ENCODE measurements at places on chromosomes 12 and 14. TPM values are rescaled to one million over a fixed set of nuclear protein-coding genes. Genes with fewer than 3 reads are reported as not detected.

The GALNT8 gene
- under 0.01 TPM for total RNA-seq

The TCL1B gene
- not detected for total RNA-seq

The NRL gene
- total RNA-seq, result 0.56 TPM

The BMAL2 gene
- 29.9 TPM for total RNA-seq

The SETD1B gene
- 1.7 TPM for total RNA-seq

The SENP1 gene
- total RNA-seq, result 9.3 TPM

The OR6C70 gene
- not detected for total RNA-seq

The TMPRSS12 gene
- total RNA-seq, result not detected

The MFAP5 gene
- total RNA-seq, result 124 TPM

The MAP1LC3B2 gene
- 0.28 TPM for total RNA-seq

The TNS2 gene
- 34.7 TPM for total RNA-seq

The COQ6 gene
- 27.8 TPM for total RNA-seq

The SLC6A13 gene
- total RNA-seq, result 0.19 TPM

The P2RX7 gene
- total RNA-seq, result under 0.01 TPM

The MSRB3 gene
- total RNA-seq, result 44.5 TPM

The E2F7 gene
- total RNA-seq, result 28.6 TPM

The BEGAIN gene
- total RNA-seq, result not detected

The G2E3 gene
- 39.3 TPM for total RNA-seq

The TMEM253 gene
- total RNA-seq, result not detected

The KRT79 gene
- not detected for total RNA-seq

The NOVA1 gene
- 2.5 TPM for total RNA-seq

The LRTM2 gene
- not detected for total RNA-seq

The ADCY6 gene
- total RNA-seq, result 48.9 TPM

The ESYT1 gene
- total RNA-seq, result 307 TPM

The PPP4R4 gene
- total RNA-seq, result 2.5 TPM

The CMKLR1 gene
- total RNA-seq, result under 0.01 TPM

The B3GNT4 gene
- total RNA-seq, result under 0.01 TPM

The GPRC5D gene
- total RNA-seq, result not detected

The PROX2 gene
- total RNA-seq, result not detected

The PGAM5 gene
- total RNA-seq, result 30.7 TPM

The CPNE6 gene
- total RNA-seq, result not detected

The CD4 gene
- 0.28 TPM for total RNA-seq

The HOMEZ gene
- 2.5 TPM for total RNA-seq

The DERA gene
- 65.6 TPM for total RNA-seq

The CCDC196 gene
- total RNA-seq, result not detected

The TUBA1B gene
- 957 TPM for total RNA-seq

The MMP14 gene
- total RNA-seq, result 383 TPM

The GSC gene
- total RNA-seq, result 0.85 TPM

The LRRK2 gene
- total RNA-seq, result 5.9 TPM

The FAM222A gene
- total RNA-seq, result 0.38 TPM

The KITLG gene
- total RNA-seq, result 51.6 TPM

The FAM186B gene
- total RNA-seq, result 0.28 TPM

The PPP1R1A gene
- total RNA-seq, result not detected

The DDX51 gene
- total RNA-seq, result 5.4 TPM

The LIN7A gene
- total RNA-seq, result 36.6 TPM

The PUS7L gene
- 32.0 TPM for total RNA-seq

The TC2N gene
- 0.56 TPM for total RNA-seq

The AKAP6 gene
- total RNA-seq, result 4.0 TPM

The RNU4-1 gene
- under 0.01 TPM for total RNA-seq

The ZNF385A gene
- total RNA-seq, result 0.77 TPM

The THTPA gene
- total RNA-seq, result 11.3 TPM

The IFNG-AS1 gene
- total RNA-seq, result not detected

The RTL1 gene
- not detected for total RNA-seq

The FAM90A1 gene
- 0.28 TPM for total RNA-seq

The ZBTB42 gene
- total RNA-seq, result 1.7 TPM

The IRF9 gene
- total RNA-seq, result 55.5 TPM

The LALBA gene
- not detected for total RNA-seq

The TMEM132C gene
- not detected for total RNA-seq
